ENCODE measurements at places on chromosomes 3 and 15.

GRCh38 chr3:48762816-48763215, 45.8 kb upstream of the IP6K2 start:
- DNase-seq = no peak

GRCh38 chr3:119417771-119418512, 45.5 kb downstream of the TMEM39A start:
- DNase-seq = no peak

GRCh38 chr3:143433787-143434378, 314.3 kb downstream of the CHST2 start:
- no peak for DNase-seq

- DNase-seq = peak; percentile 26
Measured at GRCh38 chr3:156675830-156676767, 1.7 kb downstream of the TIPARP start.

DNA sequence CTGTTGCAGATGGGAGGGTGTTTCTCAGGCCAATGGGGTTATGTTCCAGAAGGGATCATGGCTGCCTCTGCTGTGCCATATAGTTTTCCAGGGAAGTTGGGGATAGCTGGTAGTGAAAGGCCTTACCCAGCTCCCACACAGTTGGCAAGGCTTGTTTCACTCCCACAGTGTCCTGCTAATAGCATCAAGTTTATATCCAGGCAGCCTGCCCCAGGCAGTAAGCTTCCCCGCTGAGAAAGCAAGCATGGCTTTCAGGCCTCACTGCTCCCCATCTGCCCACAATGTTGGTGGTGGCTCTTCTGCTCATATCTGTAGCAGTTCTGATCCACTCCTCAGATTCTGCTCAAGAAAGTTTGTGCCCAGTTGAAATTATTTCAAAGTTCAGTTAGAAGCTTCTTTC, 50.9 kb upstream of the DCBLD2 start:
- no peak for DNase-seq

- DNase-seq = no peak
Measured at GRCh38 chr3:4982773-4983738, 3.8 kb downstream of the BHLHE40 start.
